ENCODE measurements at places on chromosomes 13 and 19. TPM values are rescaled to one million over a fixed set of nuclear protein-coding genes. Genes with fewer than 3 reads are reported as not detected.

The CLASRP gene
- total RNA-seq, result 19.9 TPM

The SLC17A7 gene
- total RNA-seq, result not detected

The DNAJC3 gene
- 51.4 TPM for total RNA-seq

DNA sequence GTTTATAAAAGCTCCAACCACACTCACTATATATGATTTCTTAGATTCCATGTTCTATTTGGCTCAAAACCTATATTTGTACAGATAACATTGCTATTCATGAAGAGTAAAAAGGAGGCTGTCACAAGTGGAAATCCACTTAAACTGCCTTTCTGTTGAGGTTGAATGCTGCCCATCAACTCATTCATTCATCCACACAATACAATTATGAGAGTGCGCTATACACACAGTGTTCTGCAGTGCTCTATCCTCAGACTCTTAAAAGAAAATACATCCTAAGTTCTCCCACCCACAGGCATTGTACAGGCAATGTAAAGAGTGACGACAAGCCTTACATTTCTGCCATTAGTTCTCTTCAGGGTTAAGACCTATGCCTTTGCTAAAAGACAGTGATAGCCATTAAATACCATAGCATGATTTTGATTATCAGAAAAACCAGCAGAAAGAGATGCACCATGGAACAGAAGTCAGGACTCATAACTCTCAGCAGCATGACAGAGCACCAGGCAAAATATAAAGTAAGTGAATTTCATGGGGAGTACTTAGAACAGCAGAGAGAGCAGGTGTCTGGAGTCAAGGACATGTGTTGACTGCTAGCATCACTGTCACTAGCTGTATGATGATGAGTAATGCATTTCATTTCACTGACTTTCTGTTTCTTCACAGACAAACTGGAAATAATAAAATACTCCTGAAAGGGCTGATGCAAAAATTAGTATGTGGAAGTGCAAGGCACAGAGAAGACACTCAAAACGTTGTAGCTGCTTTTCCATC, 218.0 kb downstream of the RBM26 start:
- DNase-seq, result no peak

DNA sequence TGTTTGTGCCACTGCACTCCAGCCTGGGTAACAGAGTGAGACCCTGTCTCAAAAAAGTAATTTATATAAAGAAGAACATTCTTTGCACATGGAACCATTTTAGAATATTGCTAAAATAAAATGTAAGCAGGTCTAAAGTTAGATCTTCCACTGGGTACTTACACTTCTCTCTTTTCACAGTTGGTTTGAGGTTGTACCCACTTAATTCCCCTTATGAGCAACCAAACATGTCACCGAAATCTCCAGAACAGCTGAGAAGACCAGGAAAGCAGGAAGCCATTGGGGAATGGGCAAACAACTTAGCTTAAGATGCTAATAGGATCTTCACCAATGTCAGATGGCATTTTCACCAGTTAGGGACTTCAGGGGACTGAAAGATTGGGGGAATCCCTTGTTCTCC, 18.8 kb downstream of the NLRP4 start:
- DNase-seq, result no peak

GRCh38 chr19:54422136-54422535, 6.9 kb downstream of the TTYH1 start:
- no peak for DNase-seq

DNA sequence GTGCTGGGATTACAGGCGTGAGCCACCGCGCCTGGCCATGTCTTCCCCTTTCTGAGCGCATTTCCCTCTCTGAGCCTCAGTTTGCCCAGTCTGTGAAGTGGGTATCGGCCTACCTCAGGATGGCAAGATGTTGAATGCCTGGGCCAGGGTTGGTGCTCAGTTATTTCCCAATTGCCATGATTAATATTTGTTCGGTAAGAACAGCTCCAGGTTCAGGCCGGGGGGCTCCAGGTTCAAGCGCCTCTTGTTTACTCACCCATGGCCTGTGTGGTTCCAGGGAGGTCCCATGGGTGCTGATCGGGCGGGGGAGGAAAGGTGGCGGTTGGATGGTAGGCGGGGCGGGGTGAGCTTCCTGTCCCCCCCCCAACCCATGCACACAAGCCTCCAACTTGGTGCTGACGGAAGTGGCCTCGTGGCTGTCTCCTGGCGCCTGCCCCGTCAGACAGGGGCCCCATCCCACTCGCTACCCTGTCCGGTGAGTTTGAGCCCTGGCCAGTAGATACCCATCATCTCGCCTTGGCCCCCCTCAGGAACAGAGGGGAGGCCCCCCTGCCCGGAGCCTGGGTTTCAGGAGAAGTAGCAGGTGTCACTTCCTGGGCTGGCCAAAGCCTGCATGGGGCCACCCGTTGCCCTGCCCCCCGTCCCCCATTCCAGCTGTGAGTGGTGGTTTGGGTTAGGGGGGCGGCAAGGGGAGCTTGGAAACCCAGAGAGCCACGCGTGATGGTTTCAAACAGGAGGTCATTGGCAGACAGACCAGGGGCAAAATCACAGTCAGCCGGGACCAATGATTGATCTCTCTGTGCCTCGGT, at the start of gene FCHO1:
Gene FCHO1 (plus strand): TSS at position 375 of the 809 bp plus-strand sequence. CDS start 3,688 bp downstream, outside the sequence.
- DNase-seq, result no peak

- DNase-seq, result no peak
These were observed 1038.1 kb upstream of the PRR20A start for GRCh38 chr13:56102641-56103040.
